ENCODE measurements at places on chromosomes 16 and 17.
A peak's percentile ranks its signal among the peaks of the same experiment; 100 is the strongest.

DNA sequence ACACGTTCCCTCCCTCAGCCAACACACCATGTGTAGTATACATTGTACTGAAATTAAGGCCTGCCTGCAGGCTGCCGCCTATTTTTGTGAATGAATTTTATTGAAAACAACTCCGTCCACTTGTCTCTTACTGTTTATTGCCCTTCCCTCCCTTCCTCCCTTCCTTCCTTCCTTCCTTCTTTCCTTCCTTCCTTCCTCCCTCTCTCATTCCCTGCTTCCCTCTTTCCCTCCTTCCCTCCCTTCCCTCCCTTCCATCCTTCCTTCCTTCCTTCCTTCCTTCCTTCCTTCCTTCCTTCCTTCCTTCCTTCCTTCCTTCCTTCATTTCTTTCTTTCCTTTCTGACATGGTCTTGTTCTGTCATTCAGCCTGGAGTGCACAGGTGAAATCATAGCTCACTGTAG lies 2.3 kb downstream of the ITGAM start:
- no peak for DNase-seq

GRCh38 chr17:6286233-6286632 lies 148.7 kb downstream of the AIPL1 start:
- DNase-seq: no peak

DNA sequence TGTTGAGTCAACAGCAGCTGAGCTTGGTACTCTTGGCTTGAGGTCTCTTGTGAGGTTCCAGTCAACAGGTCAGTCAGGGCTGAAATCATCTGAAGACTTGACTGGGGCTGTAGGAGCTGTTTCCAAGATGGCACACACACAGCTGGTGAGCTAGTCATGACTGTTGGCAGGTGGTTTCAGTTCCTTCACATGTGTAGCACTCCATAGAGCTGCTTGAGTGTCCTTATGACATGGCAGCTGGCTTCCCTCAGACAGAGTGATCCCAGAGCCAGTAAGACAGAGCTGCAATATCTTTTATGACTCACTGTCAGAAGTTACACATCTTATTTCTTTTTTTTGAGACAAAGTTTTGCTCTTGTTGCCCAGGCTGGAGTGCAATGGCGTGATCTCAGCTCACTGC lies 19.5 kb upstream of the GAS7 start:
- DNase-seq: no peak

GRCh38 chr16:88712362-88712979 lies 6.2 kb downstream of the CTU2 start:
- DNase-seq: no peak

DNA sequence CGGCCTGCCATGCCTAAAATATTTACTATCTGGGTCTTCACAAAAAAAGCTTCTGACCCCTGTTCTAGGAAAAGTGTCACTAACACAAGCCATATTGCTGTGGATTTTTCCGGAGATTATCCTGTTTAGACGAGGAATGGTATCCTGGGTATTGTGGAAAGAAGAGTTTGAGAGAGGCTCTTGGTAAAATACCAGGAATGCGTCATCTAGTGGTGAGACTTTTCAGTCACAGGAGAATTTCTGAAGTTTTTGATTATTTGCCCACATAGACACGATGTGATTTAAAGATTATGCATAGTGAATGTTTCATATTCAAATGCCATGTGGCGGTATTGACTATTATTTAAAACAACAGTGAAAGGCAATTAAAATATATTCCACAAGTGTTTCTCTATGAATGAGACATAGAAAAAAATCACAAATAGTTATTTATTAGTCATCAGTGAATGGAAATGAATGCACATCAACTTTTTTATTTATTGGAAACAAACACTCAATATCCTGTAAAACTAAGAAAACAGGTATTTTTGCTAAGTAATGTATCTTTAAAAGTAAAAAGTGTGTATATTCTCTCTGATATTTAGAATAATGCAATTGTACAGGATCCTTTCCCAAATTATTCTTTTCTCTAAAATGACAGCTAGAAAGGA lies 7.8 kb downstream of the KRT28 start:
- DNase-seq: no peak

- no peak for DNase-seq
Observed at GRCh38 chr17:64020056-64020766, at the start of gene ICAM2. ICAM2 (minus strand) TSS chr17:64020633; CDS start chr17:64006691, 13,942 bp downstream.

GRCh38 chr16:85554889-85555718 lies 58.0 kb upstream of the GSE1 start:
- DNase-seq: peak; percentile 62

- DNase-seq: no peak
Observed at GRCh38 chr17:81641825-81642489, 5.0 kb downstream of the TSPAN10 start.

- peak; percentile 94 for DNase-seq
Observed at GRCh38 chr16:8720080-8720966, 45.9 kb downstream of the ABAT start.

DNA sequence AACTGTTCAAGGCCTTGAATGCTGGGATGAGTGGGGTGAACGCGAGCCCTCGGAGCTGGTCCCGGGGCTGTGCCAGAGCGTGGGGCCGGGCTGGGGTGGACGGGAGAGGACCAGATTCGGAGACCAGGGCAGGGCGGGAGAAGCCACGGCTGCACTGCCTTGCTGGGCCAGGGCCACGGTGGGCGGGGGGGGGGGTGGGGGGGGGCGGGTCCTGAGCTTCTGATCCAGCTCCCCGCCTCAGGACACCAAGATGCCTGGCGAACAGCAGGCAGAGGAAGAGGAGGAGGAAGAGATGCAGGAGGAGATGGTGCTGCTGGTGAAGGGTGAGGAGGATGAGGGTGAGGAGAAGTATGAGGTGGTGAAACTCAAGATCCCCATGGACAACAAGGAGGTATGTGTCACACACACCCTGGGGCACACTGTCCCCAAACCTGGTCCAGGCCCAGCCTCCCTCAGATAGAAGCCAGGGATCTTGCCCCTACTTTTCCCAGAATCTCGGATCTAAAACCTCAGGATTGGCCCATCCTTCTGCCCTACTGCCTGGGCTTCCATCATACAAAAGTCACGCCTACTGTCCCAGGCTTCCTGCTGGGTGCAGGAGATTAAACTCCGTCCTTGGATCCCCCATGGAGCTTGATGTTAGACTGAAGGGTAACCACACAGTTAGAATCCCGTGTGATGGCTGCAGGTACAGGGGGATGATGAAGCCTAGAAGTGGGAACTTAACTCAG lies 563 bp downstream of the ZNF771 start:
- peak; percentile 25 for DNase-seq

- DNase-seq: no peak
Observed at GRCh38 chr16:887846-888245, 82.9 kb downstream of the LMF1 start.

GRCh38 chr17:3730881-3731429 lies 7.3 kb downstream of the HASPIN start:
- no peak for DNase-seq

DNA sequence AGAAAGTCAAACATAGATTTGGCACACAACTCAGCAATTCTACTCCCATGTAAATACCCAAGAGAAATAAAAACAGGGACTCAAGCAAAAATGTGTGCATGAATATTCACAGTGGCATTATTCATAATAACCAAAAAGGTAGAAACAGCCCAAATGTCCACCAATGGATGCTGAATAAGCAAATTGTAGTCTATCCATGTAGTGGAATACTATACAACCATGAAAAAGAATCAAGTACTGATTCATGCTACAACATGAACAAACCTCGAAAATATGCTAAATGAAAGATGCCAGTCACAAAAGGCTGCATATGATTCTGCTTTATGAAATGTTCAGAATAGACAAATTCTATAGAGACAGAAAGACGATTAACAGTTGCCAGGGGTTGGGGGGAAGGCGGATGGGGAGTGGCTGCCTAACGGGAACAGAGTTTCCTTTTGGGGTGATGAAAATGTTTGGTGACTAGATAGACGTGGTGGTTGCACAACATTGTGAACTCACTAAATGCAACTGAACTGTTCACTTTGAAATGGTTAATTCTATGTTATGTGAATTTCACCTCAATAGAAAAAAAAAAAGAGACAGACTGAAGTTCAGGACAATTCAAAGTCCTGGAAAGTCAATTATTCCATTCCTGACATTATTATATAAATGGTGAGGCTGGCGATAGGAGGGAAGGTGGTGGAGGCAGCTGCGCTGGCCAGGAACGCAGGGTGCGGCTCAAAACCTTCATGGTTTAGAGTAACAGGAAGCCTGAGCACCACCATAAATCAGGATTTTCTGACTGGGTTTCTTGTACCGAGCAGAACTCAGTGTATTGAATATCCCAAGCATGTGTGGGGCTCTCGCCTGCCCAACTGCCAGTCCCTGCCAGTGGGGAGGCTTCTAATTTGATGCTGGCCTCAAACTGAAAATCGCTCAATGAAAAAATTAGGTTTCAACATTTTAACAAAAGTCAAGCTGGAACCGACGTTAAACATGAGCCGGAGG lies 300.9 kb downstream of the C16orf95 start:
- DNase-seq: no peak

DNA sequence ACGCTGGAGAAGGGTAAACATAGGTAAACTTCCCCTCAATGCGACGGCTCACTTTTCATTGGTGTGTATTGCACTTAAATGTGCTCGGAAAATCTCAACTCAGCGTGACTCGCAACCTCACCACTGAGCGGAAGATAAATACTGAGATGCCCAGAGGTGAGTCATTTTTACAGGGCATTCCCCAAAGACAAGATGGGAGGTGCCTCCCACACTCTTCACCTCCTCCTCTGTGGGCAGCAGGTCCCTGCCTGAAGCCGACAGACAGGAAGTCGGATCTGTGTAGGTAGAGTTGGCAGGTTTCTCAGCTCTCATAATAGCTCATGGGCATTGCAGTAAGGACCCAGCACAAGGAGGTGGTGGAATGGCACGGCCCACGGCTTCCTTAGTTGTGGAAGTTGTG lies 274.6 kb upstream of the HSBP1 start:
- no peak for DNase-seq

DNA sequence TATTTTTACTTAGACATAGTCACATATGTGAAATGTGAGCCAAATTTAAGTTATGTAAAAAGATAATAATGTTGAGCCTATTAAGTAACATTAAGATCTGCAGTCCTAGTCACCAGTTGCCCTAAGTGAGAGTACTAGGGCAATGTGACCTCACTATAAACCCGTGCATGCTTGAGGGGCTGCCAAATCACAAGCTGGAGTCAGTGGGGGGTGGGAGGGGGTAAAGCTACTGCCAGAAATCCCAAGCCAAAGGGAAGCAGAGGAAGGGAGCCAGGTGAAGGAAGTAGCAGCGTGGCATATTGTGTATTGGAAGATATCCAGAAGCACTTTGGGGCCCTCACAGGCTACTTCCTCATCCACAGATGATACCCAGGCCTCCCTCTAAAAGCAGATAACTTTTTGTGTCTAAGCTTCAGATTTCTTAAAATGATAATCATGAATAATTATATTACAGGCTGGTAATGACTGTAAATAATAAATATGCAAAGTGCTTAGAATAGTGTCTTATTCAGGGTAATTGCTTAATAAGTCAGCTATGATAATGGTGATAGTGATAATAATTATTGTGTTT lies 134.1 kb downstream of the CA10 start:
- no peak for DNase-seq

DNA sequence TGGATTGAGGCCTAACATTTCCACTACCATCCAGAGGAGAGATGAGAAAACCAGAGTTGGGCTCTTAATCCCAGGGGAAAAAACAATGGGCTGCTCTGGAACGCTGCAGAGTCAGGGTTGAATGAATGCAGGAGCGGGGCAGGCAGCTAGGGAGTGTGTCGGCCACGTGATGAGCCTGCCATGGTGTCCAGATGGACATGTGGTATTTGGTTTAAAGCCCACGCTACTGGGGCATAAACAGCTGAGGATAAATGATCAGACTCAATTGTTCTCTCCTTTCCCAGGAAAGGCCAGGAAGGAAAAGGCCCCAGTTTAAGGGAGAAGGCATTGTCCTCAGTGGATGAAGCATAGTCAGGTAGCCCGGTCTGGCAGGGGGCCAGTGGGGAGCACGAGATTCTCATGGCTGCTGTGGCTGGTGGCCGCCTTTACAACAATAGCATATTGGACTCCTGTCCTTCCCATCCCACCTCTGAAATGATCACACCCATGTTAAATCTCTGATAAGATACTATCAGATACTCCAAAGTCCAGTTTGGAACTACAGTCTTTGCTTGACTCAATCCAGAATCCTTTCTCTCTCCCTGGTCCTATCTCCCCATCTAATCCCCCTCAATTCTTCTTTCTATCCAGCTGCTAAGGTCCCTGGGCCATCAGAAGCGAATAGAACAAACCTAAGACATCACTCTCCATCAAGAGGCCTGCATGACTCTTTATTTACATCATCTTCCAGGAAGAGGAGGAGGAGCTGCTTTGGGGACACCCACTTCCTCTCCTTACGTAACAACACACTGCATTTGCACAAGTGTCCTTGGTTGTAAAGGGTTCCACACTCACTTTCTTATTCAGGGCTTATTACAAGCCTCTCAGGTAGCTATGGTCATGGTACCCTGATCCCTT lies 20.4 kb downstream of the CA4 start:
- no peak for DNase-seq

GRCh38 chr17:66348584-66349165 lies 46.3 kb downstream of the PRKCA start:
- DNase-seq: peak; percentile 37

DNA sequence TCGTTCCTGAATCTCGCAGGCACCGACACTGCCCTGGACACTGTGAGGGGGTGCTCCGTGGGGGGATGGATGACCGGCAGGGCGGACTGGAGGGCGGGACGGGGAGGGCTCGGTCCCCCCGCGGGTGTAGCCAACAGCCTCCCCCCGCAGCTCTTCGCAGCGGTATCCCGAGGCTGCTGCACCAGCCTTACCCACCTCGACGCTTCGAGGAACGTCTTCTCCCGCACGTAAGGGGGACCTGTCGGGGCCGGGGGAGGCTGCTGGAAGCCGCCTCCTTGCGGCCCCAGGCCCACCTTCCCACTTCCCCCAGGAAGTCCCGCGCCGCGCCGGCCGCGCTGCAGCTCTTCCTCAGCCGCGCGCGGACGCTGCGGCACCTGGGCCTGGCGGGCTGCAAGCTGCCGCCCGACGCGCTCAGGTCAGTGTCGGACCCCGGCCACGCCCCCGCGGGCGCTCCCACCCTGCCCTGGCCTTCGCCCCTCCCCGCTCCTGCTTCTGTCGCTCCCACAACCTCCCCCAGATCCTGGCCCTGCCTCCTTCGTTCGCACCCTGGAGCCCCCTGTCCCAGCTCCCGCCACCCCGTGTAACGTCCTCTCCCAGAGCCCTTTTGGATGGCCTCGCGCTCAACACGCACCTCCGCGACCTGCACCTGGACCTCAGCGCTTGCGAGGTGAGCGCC lies 3.3 kb downstream of the CARMIL2 start:
- DNase-seq: no peak

DNA sequence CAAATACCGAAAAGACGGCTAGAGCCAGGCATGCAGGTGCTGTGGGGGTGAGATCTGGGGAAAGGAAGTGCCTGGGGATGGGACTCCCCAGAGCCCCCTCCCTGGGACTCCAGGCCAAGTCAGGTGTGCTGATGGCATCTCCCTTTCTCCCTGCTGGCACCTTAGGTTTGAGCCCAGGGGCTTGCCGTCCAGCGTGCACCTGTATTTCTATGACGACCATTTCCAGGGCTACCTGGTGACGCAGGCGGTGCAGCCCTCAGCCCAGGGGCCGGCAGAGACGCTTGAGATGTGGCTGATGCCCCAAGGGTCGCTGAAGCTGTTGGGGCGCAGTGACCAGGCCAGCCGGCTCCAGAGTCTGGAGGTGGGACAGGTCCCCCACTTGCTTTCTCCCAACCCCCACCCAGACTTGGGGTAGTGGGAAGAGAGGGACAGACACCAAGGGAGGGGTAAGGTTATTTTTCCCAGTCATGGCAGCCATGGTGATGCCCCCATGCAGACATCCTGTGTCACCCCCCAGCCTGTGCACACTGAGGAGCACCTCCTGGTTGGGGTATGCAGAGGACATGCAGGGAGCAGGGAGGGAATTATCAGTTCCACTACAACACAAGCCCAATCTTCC lies 11.1 kb downstream of the XYLT2 start:
- no peak for DNase-seq

GRCh38 chr16:47858333-47858982 lies 297.3 kb downstream of the ABCC12 start:
- DNase-seq: peak; percentile 70

All from NCI-H1105 treated with DMSO at 0.1 percent for 48 hours (cell line).